ENCODE measurements at places on chromosomes 2 and 18. TPM values are rescaled to one million over a fixed set of nuclear protein-coding genes. Genes with fewer than 3 reads are reported as not detected.

DNA sequence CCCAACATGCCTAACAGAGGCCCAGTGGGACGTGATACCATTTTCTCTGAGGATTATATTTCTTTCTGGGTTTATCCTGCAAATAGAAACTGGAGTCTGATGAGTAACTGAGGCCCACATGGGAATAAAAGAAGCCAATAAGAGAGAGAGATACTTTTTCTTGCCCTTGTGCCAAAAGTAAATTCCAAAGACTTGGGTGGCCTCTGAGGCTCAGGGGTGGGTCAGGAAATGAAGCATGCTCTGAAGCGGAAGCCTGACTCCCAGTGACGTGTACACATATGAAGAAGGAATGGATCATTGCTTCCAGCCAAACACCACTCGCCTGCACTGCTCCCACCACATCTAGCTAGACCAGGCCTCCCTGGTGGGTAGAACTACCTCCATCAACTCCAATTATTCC is 273.6 kb upstream of the NCKAP5 start:
- no peak for DNase-seq

DNA sequence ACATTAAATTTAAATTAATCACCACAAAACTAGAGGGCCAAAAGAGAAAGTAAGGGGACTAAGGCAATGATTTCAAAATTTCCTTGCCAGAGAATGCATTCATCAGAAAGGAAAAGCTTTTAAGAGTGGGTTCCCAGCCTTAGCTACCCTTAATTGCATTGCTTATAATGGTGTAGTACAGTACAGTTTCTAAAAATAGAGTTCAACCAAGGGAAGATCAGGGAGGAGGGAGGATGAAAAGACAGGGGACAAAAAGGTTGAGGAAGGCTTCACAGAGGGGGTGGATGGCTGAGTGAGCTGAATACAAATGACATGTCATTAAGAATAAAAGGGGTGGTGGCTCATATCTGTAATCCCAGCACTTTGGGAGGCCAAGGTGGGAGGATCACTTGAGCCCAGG is 119.9 kb downstream of the RBMS1 start:
- DNase-seq = no peak

- no peak for DNase-seq
Observed at GRCh38 chr18:50949185-50949584, 18.7 kb upstream of the ELAC1 start.

DNA sequence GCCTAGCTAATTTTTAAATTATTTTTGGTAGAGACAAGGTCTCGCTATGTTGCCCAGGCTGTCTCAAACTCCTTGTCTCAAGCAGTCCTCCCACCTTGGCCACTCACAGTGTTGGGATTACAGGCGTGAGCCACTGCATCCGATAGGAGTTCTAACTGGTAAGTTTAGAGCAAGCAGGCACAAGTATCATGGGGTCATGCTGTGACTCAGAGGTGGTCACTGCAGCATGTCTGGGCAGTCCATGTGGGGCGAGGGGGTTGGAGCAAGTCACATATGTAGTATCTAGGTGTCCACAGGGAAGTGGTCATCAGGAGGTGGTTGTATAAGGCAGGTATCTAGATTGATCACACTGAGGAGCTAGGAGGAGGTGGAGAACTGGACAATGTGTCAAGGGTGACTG is 22.7 kb upstream of the STARD7 start:
- no peak for DNase-seq

- no peak for DNase-seq
Observed at GRCh38 chr2:25032901-25033300, 9.0 kb upstream of the EFR3B start.

DNA sequence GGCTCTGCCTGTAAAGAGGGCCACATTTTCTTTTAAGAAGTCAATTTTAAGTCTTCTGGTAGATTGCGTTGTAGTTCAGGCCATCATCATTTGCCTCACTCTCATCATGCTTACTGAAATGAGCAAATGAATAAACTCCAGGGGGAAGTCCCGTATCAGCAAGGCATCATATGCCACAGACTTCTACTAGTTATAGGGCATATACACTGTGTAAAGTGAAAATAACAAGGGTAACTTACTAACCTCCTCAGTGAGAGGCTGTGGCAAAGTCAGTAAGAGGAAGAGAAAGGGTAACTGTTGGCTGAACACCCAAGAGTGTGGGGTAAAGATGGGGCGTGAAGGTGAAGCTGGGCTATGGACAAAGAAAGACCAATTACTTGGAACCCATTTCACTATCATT is 456.2 kb downstream of the SPAG16 start:
- DNase-seq = no peak

GRCh38 chr2:14072338-14072737 is 560.2 kb upstream of the LRATD1 start:
- no peak for DNase-seq

- no peak for DNase-seq
Observed at GRCh38 chr2:169840747-169841142, 13.5 kb downstream of the UBR3 start.

DNA sequence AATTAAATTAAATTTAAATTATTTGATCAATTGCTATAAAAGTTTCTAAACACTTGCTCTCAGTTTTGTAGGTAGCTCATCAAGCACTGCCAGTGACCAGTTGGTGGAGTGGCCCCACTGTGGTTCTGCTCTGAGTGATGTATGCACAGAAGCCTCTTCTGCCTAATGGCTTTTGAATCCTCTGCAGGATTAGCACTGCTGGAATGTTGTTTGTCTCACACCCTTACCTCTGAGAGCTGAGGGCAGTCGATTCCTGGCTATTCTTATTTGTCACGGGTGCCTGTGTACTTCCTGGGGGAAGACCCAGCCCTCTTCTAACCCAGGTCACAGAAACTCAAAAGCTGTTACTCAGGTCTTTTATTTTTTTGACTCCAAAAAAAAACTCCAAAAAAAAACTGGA is 9.5 kb downstream of the CAPN14 start:
- no peak for DNase-seq

Gene RAB6C
- total RNA-seq = under 0.01 TPM

Gene GDF7
- total RNA-seq = 2.8 TPM

All from lung microvascular endothelial cell (primary cell).